ENCODE measurements at places on chromosomes 4 and X. TPM values are rescaled to one million over a fixed set of nuclear protein-coding genes. Genes with fewer than 3 reads are reported as not detected.

The NDUFA1 gene
- 252 TPM for total RNA-seq

The GPR50 gene
- total RNA-seq, result 0.26 TPM

DNA sequence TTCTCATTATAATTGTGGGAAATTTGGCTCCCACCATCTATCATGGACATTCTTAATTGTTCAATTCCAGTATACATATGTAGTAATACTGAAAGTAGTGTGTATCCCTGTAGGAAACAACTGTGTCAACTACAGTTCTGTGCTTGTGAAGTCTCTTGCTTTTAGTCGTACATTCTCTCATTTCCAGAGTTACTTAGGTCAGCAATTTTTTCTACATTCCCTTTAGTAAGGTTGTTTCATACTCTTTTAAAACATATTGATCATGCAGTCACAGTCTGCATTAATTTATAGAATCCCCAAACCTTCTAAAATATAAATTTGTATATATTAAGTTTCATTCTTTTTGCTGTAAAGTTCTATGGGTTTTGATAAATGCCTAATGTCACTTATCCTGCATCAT is 289.2 kb upstream of the PCDH10 start:
- no peaks in the 10 kb centered on the region for H3K27me3 ChIP-seq
- no peaks in the 10 kb centered on the region for H3K4me1 ChIP-seq

The DMRTC1 gene
- 0.31 TPM for total RNA-seq

DNA sequence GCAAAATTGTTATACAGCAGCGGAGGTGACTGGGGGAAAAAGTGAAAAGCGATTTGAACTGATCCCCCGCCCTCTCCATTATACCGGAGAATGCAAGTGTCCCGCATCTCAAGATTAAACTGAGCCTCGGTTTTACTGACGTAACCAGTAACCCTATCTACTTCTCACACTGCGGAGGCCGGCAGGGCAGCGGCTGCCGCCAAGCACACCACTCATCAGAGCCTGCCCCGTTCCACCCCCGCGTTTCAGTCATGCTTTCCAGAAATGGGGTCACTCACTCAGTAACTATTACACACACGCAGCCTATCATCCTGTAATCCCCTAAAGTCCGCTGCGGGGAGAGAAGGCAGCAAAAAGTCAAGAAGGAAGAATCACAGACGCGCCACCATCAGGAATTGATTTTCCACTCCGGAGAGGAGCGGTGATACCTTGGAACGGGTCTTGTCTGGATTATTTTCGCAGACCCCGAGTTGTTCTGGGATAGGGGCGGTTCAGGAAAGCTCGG is 1.4 kb downstream of the RPS6KA3 start:
- H3K4me3 ChIP-seq, result peak overlapping the region; percentile 70
- peaks cover 8% of the 10 kb centered on the region for H3K4me1 ChIP-seq
- no peaks in the 10 kb centered on the region for H3K27me3 ChIP-seq
